Fibroblast of skin of abdomen (primary cell): ENCODE measurements at places on chromosomes 11 and 22.

- no peak for DNase-seq
These were observed 116.6 kb upstream of the TOP3B start for GRCh38 chr22:22099194-22099486.

DNA sequence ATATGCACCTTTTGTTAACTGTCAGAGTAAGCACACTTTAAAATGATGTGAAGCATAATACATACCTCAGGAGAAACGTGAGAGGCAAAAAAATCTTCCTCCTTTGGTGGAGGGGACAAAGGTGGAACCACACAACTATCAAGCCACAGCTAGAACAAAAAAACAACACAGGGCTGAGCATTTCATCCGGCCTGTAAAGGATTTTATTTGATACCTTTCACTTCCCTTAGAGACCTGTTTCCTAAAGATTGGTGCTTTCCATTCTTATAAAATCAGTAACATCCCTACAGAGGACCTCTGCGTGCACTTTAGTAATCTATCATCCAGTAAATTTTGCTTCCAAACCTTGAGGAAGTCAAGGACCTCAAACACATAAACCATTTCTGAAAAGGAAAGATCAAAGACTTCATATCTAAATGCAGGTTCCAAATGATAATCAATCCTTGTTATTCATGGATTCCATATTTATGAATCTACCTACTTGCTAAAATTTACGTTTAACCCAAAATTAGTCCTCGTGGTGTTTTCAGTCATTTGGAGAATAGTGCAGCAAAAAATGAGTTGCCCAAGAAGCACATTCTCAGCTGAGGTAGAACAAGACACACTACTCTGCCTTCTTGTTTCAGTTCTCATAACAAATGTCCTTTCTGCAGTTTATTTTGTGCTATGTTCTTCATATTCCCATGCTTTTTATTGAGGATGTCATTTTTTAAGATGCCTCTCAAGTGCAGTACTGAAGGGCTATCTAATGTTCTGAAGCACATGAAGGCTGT, 22.7 kb downstream of the ARFGAP3 start:
- DNase-seq, result no peak

DNA sequence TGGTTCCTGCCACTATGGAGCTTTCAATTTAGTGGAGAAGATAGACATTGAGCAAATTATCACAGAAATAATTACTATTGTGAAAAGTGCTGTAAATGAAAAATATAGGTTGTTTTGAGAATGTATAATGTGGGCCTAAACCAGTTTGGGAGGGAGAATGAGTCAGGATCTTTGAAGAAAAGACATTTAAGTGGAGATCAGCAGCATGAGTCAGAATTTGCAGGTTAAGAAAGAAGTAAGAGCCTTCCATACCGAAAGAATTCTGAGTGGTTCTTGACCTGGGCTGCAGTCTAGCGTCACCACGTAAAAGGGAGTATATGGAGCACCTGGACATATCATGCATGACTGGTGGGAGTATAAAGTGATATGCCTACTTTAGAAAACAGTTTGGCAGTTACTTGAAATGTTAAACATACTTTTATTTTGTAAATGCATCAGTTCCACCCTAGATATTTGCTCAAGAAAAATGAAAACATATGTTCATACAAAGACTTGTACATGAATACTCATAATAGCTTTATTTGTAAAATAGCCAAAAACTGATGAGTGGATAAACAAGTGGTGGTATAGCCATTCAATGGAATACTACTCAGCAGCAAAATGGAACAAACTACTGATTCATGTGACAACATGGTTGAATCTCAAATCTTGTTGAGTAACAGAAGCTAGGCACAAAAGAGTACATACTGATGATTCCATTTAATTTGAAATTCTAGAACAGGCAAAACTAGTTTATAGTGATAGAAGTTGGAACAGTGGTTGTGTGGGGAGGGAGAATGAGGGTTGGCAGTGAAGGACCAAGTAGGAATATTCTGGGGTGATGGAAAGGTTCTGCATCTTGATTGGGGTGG, 99.2 kb downstream of the STIM1 start:
- DNase-seq, result no peak

- DNase-seq, result no peak
These were observed 122.3 kb downstream of the GRIK4 start for GRCh38 chr11:120633616-120634393.

- no peak for DNase-seq
These were observed 7.1 kb downstream of the RCOR2 start for GRCh38 chr11:63909591-63910506.

GRCh38 chr11:8545698-8546366, 48.2 kb downstream of the STK33 start:
- no peak for DNase-seq

DNA sequence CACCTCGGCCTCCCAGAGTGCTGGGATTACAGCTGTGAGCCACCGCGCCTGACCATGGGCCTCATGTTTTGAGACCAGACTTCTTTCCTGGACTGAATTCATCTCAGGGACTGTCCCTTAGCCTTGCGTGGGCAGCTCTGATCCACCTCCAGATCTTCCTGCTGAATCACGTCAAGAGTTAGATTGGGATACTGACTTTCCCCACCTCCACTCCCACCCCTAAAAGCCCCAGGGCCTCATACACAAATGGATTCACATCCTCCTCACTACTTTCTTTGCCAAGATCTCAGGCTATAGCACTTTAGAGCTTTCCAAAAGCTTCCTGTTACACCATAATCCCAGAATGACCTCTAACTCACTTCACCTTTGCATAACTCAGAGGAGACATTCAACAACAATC, 12.1 kb downstream of the CCDC87 start:
- no peak for DNase-seq

GRCh38 chr11:64067230-64067993, 31.7 kb downstream of the FLRT1 start:
- no peak for DNase-seq

GRCh38 chr11:47296045-47296444, 26.1 kb downstream of the MADD start:
- no peak for DNase-seq

GRCh38 chr22:39530692-39531331, 1.7 kb downstream of the RPS19BP1 start:
- DNase-seq, result peak; percentile 49

GRCh38 chr22:35326854-35327562, 27.3 kb downstream of the TOM1 start:
- DNase-seq, result no peak

- DNase-seq, result no peak
These were observed 64.9 kb upstream of the CHRM4 start for GRCh38 chr11:46456269-46457001.

- DNase-seq, result peak; percentile 69
These were observed 30.5 kb upstream of the GCAT start for GRCh38 chr22:37777122-37777687.

DNA sequence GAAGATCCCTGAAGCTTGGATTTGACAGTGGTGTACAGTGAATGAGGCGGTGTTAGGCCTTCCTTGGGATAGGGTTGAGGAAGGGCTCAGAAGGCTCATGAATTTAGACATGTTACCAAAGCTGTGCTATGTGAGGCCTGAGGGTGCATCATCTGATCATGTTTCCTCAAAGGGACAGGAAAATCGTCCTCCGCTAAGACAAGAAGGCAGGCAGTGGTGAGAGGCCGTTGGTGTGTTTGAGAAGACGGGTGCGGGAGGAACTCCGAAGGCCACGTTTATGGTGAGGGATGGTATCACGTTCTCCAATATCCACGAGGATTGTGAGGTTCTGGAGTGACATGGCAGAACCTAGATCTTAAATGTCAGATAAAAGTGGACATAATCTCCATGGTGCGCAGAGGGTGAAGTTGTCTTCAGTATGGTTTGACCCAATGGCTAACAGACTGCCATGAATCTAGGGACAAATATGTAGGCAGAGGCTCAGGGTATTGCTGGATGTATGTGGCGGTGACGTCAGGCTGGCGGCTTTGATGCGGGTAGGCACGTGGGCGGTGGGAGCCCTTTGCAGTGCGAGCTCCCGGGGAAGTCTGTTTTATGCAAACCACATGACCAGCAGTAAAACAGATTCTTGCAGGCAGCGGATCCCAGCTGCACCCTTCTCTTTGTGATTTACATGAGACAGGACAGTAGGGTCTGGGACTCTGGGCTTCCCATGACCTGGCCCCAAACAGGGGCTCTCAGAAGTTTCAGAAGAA, 242.3 kb upstream of the B3GAT1 start:
- no peak for DNase-seq

DNA sequence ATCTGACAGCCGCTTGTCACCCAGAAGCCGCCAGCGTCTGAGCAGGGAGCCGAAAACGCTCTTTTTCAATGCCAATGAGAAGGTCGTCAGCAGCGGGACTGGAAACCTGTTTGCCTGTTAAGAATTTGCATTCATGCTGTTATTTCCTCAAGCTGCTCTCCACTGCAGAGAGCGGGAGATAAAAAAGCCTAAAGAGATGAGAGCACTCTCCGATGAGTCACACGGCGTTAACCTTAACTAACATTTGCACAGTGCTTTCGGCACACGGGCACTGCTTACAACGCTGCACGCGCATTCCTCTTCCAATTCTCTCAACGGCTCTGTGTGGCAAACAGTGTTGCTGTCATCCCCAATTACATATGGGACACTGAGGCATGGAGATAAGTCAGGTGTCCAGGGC, 40.0 kb upstream of the RTL6 start:
- peak; percentile 22 for DNase-seq

- no peak for DNase-seq
These were observed 26.2 kb downstream of the TBC1D22A start for GRCh38 chr22:46788441-46789172.

GRCh38 chr11:75939992-75940391, 125.0 kb downstream of the UVRAG start:
- DNase-seq, result no peak

DNA sequence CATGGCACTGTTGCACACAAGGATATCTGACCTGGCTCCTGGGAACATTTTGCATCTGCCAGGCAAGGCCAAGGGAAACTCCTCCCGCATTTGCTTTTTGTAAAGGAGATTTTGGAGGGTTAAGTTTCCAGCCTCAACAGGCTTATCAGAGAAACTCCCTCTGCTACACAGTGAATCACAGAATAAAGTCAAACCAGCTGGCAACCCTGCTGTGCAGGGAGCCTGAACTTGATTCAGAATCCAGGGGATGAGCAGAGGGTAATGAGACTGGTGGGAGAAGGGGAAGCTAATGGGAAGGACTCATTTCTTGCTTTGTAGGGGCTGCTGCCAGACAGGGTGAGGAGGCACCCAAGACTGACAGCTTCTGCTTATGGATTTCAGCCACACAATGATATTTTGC, 185.3 kb upstream of the ISX start:
- DNase-seq, result no peak

DNA sequence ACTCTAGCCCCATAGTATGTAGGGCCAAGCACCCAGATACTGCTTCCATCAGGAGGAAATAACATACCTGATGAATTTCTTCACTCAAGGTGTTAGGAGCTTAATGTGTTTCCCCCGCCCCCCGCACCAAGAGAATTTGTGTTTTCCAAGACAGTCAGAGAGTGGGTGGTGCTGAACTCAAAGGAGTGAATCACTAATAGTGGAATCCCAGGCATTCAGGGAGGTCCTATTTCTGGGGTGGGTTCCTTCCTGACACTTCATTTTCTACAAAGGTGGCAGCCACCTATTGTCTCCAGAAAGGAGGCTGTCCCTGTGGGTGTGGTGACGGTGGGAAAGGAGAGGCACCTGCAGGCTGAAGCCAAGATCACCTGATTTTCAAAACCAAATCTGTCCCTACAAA, 50.8 kb upstream of the ELF5 start:
- DNase-seq, result peak; percentile 31

DNA sequence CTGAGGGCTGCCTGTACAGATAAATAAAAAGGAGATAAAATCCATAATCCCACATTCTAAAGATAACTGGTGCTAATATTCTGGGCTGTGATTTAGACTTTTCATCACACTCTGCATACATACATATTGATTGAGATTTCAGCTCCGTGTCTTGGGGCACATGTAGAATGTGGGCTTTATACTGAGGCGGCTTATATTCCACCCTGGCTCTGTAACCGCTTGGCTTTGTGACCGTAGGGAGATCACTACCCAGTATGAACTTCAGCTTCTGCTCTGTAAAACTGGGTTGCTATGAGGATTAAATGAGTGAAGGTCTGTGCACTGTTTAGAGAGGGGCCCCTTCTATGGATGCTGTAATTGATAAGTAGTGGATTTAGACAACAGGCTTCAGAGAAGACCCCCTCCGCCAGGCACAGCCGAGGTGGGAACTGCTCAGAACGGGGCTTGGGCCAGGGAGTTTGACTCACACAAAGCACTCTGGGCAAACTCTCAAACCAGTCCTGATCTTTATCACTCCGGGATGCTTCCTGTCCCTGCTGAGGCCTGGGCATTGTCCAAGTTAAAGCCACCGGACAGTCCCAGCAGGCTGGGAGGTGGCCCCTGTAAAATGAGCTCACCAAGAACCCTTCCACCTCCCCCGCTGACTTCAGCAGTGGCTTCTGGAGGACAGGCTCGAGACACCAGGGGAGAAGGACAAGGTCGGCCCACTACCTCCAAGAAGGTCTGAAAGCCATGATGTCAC, 17.2 kb downstream of the KIAA1671 start:
- no peak for DNase-seq

GRCh38 chr22:45007391-45008185, 2.2 kb downstream of the PHF21B start:
- DNase-seq, result peak; percentile 14

GRCh38 chr11:68090706-68091105, 30.5 kb downstream of the CHKA start:
- no peak for DNase-seq

DNA sequence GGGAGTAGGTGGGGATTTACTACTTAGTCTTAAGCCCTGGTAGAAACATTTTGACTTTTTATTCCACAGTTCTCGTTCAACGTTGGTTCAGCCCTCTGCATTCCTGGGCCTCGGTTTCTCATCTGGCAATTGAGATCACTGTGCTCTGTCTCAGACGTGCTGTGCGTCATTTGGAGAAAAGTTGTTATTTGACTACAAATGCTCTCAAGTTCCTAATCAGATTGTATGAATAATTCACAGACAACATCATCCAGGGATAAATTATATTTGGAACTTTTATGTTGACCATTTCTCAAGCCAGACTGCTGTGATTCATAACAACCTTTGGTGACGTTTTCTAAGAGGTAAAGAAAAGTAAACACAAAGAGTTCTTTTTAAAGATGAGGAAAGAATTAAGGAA, 69.2 kb downstream of the BLID start:
- peak; percentile 84 for DNase-seq

DNA sequence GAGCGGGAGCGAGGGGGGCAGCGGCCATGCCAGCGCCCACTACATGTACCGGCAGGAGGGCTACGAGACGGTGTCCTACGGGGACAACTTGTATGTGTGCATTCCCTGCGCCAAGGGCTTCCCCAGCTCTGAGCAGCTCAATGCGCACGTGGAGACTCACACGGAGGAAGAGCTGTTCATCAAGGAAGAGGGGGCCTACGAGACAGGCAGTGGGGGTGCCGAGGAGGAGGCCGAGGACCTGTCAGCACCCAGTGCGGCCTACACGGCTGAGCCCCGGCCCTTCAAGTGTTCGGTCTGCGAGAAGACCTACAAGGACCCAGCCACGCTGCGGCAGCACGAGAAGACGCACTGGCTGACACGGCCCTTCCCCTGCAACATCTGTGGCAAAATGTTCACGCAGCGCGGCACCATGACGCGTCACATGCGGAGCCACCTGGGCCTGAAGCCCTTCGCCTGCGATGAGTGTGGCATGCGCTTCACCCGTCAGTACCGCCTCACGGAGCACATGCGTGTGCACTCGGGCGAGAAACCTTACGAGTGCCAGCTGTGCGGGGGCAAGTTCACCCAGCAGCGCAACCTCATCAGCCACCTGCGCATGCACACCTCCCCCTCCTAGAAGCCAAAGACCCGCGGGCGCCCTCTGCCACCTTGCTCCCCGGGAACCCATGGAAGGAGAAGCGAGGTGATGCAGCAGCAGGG, 20.9 kb upstream of the TMEM191C start:
- no peak for DNase-seq
